Gastrocnemius medialis (tissue), 4 donors: ENCODE measurements at places on chromosomes 3 and 15. TPM values are rescaled to one million over a fixed set of nuclear protein-coding genes. Genes with fewer than 3 reads are reported as not detected.

DNA sequence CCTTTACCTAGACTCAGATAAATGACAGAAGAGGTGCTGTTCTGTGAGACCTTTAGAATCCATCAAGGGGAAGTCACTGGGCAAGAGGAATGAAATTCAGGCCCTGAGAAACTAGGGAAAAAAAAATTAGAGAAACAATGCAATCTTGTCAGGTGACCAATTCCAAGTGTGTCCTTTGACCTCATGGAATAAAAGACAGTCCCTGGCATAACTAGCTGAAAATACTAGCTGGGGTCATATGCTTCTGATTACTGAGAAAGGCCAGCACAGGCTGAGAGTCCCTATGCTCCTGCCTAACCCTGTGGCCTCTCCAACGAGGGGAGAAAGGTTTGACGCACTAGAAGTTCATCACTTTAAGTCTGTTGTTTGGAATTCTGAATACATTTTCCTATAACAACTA is 167.3 kb downstream of the XXYLT1 start:
- DNase-seq: no peak

GRCh38 chr3:196673632-196674031 is 34.1 kb downstream of the NRROS start:
- DNase-seq: no peak

Gene STAC
- 1.6 TPM for total RNA-seq

DNA sequence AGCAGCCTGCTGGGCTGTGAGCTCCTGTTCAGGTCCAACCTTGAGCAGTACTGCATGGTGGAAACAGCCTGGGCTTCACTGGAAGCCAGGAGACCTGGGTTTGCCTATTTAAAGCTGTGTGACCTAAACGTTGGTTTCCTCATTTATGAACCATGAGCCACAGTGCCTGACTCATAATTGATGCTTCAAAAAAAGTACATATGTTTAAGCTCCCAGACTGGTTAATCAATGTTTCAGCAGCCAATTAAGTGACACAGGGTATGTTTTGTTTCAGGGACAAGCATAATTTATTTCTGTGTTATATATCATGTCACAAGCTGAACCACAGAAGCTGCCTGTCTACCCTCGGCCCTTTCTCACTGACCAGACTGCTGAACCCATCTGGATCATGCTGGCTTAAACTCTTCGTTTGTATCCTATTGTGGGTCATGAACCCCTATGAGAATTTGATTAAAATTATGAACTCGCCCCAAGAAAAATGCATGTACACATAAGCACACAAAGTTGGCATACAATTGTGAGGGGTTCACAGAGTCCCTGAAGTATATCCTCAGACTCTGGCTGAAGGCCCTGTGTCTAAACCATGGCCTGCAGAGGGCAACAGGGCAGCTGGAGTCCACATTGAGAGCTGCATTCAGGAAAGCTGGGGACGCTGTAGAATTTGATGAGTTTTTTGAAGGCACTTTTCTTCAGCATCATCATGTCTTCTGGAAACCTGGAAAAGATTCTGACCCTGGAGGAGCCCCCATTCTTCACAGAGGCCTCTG is 23.7 kb downstream of the HDC start:
- no peak for DNase-seq
